ENCODE measurements at places on chromosomes 3 and 15.

- DNase-seq, result no peak
These were observed 89.7 kb upstream of the SLC4A7 start for GRCh38 chr3:27573780-27574437.

DNA sequence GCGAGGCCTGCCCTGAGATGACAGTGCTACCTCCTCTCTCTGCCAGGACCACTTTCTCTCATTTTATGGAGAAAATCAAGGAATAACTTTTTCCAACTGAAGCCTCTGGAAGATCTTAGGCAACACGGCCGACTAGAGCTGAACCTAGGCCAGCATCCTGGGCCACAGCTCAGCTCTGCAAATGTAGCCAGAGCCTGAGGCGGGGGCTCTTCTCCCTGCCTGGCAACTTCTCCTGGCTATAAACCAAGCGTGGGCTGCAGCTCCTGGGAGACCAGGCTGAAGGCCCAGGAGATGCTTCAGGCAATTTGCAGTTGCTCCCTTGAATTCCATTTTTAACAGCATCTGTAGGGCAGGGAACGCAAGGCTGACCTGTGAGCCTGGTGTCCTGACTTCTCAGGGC is 74.9 kb downstream of the CEMIP start:
- DNase-seq, result no peak

DNA sequence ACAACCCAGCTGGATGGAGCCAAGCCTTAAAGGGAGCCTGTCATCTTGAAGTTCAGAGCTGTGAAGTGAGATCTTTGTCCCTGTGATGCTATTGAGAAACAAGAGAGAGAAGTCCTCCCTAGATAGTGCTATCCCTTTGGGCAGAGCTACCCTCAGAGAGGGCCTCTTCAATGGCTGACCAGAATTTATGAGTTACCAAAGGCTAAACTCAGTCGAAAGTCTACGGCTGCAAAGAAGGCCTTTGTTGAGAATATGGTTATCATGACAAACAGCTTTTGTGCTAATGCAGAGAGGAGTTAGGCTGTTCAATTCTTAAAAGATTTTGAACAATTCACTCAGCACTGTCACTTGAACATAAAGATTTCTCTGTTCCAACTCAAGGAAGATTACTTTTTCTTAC is 65.9 kb upstream of the C3orf80 start:
- no peak for DNase-seq

DNA sequence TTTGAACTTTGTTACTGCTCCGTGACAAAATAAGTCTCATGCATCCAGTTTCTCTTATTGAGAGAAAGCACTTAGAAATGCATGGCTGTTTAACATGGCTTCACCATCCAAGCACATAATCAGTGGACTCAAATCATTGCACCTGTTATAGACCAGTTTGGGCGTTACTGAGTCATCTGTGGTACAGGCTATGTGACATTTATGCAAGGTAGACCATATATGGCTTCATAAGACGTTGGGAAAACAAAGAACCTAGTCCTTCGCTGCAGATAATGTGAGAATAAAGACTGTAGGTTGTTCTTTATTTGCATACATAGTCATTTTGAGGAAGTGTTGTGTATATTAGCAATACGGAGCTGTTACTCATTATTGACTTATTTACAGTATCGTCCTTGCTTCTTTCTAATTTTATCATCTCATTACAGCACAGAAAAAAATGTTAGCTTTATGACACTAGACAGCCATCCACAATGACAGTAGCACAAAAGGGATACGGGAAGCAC is 374.7 kb downstream of the IL5RA start:
- DNase-seq, result no peak

- DNase-seq, result no peak
These were observed 46.6 kb downstream of the APBA2 start for GRCh38 chr15:28932361-28932760.

DNA sequence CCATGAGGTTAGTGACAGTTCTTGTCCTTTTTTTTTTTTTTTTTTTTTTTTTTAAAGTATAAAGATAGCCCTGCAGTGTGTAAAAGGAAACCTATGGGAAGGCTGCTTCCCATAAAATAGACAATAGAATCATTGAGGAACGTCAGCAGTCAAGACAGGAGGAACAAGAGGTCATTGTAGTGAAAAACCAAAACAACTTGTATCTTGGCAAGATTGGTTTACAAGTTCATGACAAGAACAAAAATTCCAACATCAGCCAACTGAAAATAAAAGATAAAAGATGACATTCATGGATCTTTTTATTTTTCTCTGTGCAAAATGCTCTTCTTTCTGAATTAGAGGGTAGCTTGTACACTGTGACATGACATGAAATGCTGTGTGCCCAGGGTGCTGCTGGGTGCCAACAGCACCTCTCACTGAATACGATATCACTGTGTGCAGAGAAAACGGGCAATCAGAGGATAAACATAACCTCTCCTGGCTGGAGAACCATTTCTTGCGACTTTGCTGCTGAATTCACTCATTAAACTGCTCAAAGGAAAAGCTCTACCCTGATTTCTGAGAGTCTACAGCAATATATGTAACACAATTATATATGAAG is 30.1 kb upstream of the IP6K2 start:
- no peak for DNase-seq

DNA sequence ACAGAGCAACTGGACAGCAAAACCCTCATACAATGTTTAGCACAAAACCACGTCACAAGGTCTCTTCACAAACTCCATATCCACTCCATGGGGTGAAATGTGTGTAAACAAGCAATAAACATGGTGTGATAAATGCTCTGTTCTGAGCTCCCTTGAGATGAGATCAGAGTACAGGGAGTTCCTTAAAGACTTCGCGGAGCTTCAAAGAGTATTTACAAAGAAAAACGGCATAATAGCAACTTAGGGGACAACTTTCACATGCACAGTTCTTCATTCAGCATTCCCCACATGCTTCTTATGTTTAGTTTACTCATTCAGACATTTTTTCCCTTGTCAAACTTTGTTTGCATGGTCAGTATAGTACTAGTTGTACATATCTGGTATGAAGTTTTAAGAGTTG is 52.5 kb upstream of the SUCLG2 start:
- DNase-seq, result no peak

DNA sequence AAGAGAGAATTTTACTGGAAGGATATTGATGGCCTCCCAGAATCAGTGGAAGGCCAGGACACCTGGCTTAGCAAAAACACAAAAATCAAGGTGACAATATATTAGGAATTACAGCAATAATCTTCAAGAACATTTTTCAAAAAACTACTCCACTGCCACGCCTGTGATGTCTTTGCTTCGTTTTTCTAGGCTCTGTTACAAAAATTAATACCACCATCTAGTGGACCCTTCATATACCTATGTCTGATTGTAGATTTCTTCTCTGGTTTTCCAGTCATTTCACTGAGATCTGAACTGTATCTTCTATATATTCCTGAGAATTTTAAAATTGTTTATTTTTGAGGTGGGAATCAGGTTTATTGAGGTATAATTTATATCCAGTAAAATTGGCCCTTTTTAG is 5.6 kb upstream of the SLC33A1 start:
- no peak for DNase-seq

DNA sequence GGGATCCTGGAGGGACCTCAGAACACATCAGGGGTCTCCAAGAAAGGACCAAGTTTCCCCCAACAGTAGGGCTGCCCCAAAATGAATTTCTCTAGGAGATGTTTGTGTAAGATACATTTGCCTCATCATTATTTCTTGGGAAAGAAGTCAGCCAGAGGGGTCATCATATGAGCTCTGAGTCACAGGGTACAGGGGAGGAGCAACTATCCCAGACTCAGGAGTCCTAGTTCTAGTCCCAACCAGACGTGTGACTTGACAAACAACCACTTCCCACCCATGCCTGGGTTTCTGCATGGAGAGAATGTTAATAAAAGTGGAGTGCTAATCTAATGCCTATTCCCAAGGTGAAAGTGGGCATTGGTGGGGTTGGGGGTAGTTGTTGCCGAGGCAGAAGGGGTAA is 144.1 kb downstream of the ALDH1A2 start:
- DNase-seq, result no peak

- no peak for DNase-seq
These were observed 51.6 kb upstream of the SMAD6 start for GRCh38 chr15:66650433-66650832.

- DNase-seq, result no peak
These were observed 595.8 kb upstream of the NR2F2 start for GRCh38 chr15:95734422-95735316.

DNA sequence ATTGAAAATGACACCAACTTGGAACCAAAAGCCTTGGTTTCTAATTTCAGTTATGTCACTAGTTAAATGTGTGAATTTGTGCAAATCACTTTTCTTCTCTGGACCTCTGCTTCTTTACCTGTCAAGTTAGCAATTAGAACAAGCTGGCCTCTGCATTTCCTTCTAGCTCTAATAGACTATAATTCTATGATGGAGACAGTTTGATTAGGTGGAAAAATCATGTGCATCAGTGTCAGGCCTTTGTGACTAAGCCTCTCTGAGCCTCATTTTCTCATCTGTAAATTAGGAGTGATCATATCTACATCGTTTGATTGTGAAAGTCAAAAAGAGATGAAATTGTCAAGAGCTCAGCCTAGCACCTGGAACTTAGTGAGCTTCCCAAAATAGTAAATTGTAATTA is 712.9 kb downstream of the MECOM start:
- no peak for DNase-seq

- DNase-seq, result no peak
These were observed 19.6 kb downstream of the SUMF1 start for GRCh38 chr3:4447295-4447999.

DNA sequence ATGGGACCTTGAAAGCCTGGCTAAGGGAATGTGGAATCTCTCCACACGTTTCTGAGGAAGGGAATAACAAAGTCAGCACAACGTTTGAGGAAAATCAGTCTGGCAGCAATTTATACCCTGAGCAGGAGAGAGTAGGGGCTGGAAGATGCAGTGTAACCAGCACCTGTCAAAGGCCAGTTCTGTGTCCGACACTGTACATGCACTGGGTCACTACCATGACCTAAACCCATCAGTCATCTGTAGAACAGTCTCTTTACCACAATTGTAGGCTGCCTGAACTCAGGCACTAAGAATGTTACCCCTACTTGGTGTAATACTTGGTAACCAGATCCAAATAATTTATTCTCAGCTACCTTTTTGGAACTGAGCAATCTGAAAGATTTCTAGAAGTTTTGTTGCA is 113.4 kb downstream of the FEZF2 start:
- no peak for DNase-seq

GRCh38 chr3:181326637-181327223 is 337.2 kb upstream of the DNAJC19 start:
- no peak for DNase-seq

DNA sequence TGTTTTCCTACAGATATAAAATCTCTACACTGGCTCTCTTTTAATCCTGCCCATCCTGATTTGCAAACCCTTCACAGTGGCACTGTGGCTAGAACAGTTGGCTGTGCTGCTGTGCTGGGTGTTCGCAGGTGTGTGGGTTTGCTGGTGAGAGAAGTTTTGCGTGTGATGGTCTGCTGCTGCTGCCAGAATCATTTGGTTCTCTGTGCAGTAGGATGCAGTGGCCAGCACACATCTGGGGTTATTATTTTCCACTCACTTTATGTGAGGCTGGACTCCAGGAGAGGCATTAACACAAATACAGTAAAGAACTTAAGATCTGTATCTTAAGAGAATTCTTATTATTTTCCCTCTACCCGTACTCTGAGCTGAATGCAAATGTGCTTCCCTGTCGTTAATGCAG is 16.0 kb upstream of the PSMD6 start:
- no peak for DNase-seq

DNA sequence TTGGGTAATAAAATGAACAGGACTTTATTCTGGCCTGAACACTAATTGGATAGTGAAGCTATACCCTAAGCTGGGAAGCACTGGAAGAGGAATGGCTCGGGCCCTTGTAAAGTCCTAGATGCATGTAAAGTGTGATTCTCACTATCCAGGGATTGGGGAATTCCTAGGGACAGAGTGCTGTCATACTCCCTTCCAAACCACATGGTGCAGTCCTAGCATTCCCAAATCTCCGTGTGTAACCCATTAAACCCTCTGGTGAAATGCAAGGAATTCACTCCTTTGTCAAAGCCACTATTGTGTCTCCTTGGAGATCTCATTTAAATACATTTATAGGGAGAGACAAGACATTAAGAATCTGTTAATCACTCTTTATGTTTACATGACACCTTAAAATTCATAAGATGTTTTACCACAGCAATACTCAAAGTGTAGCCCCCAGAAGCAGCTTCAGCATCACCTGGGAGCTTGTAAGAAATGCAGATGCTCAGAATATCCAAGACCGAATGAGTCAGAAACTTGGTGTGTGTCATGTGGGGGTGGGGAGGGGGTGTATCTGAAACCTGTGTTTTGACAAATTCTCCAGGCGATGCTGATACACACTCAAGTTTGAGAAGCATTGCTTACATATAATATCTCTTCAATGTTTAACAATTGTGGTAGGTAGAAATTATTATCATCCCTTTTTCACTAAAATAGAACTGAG is 121.8 kb upstream of the NPHP3 start:
- DNase-seq, result no peak

DNA sequence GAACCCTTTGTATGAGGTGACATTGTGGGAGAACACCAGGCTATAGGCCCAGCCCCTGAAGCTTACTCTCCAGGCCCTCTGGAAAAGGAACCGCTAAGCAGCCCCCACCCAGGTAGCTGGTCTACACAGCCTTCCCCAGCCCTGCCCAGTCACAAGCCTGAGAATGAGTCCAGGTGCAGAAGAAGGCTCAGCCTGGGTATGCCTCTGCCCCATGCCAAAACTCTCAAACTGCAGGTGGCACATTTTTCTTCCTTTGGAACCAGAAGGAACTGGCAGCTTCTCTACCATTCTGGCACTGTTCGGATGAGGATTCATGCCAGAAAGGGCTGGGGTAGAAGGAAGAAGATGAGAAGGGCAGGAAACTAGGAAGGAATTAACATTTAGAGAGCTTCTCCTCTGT is 23.7 kb upstream of the TBC1D21 start:
- DNase-seq, result no peak

GRCh38 chr3:84727616-84728015 is 231.2 kb upstream of the CADM2 start:
- DNase-seq, result no peak

GRCh38 chr3:149809699-149810098 is 3.3 kb upstream of the RNF13 start:
- DNase-seq, result no peak
